ENCODE measurements at places on chromosomes 3 and 15.

- no peak for DNase-seq
Observed at GRCh38 chr3:133945381-133946095, 49.9 kb upstream of the RAB6B start.

- no peak for DNase-seq
Observed at GRCh38 chr3:4584456-4585249, 91.5 kb downstream of the ITPR1 start.

GRCh38 chr15:26087395-26087794 lies 224.3 kb upstream of the ATP10A start:
- DNase-seq = no peak

DNA sequence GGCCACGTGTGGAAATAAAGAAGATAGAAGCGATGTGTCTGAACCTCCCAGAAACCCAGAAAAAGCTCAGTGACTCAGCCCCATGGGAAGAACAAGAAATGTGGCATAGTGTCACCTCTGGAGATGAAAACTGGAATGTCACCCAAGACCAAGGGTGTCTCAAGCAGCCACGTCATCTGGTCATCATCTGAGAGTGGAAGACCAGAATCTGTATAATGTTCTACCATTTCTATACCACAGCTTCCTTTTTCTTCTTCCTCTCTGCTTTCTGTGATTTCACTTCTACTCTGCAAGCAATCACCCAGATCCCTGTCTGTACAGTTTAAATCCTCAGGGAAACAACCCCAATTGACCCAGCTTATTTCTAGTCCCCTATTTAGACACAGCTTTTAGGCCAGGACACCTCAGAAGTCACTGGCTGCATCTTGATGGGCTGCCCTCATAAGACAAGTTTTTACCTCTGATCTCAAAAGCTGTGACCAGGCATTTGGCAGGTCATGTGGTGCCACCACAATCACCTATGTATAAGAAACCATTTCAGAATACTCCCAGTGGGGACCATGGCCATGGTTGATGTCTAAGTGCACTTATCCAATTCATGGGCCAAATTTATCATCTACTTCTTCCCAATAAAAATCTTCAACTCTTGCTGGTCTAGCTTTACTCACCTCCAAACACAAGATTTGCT lies 278.5 kb upstream of the UMPS start:
- DNase-seq = no peak

GRCh38 chr3:127734181-127734720 lies 61.5 kb downstream of the ABTB1 start:
- DNase-seq = no peak

- no peak for DNase-seq
Observed at GRCh38 chr3:31423482-31423881, 109.2 kb upstream of the STT3B start.

DNA sequence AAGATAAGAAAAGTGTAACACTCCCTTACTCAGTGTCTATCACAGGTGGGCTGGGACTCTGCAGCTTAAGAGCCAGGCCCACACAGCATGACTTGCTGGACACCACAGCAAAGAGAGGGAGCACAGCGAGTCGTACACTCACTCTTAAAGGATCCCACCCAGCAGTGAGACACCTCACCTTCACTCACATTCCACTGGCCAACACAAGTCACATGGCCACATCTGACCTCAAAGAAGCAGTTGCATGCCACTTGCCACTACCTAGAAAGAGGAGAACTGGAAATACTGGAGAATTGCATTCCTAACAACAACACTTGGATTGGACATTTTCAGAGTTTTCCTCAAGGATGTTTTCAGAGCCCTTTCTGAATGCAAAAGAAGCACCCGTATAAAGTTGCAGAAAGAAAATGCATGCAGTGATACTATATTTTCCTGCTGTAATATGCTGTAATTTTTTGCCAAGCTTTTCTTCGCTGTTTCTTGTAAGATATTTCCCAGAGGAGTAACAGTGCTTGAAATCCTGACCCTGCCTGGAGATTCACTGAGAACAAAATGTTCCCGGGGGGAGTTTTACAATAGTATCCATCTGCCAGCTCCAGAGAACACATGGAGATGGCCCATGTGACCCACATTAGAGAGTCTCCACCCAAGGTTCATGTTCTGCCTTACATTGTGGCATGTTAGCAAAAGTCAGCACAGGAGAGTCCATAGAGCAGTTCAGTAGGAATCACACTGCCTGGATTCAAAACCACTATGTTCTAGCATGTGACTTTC lies 42.2 kb downstream of the TRIM42 start:
- no peak for DNase-seq

GRCh38 chr3:39752019-39752637 lies 57.3 kb upstream of the MYRIP start:
- no peak for DNase-seq

- no peak for DNase-seq
Observed at GRCh38 chr3:134985864-134986715, 191.0 kb downstream of the EPHB1 start.

- DNase-seq = no peak
Observed at GRCh38 chr3:69458803-69459365, 73.0 kb upstream of the FRMD4B start.

GRCh38 chr3:4006288-4006687 lies 207.1 kb downstream of the LRRN1 start:
- no peak for DNase-seq

- no peak for DNase-seq
Observed at GRCh38 chr3:77456906-77457305, 417.0 kb downstream of the ROBO2 start.

- DNase-seq = no peak
Observed at GRCh38 chr3:162892921-162893793, 1396.5 kb downstream of the OTOL1 start.

- no peak for DNase-seq
Observed at GRCh38 chr3:137987723-137988122, 22.2 kb upstream of the CLDN18 start.

GRCh38 chr3:195715134-195715533 lies 5.6 kb upstream of the MUC20 start:
- no peak for DNase-seq

GRCh38 chr15:92527197-92527596 lies 128.4 kb downstream of the FAM174B start:
- DNase-seq = no peak

- DNase-seq = no peak
Observed at GRCh38 chr3:108388136-108389132, 92.1 kb downstream of the HHLA2 start.

DNA sequence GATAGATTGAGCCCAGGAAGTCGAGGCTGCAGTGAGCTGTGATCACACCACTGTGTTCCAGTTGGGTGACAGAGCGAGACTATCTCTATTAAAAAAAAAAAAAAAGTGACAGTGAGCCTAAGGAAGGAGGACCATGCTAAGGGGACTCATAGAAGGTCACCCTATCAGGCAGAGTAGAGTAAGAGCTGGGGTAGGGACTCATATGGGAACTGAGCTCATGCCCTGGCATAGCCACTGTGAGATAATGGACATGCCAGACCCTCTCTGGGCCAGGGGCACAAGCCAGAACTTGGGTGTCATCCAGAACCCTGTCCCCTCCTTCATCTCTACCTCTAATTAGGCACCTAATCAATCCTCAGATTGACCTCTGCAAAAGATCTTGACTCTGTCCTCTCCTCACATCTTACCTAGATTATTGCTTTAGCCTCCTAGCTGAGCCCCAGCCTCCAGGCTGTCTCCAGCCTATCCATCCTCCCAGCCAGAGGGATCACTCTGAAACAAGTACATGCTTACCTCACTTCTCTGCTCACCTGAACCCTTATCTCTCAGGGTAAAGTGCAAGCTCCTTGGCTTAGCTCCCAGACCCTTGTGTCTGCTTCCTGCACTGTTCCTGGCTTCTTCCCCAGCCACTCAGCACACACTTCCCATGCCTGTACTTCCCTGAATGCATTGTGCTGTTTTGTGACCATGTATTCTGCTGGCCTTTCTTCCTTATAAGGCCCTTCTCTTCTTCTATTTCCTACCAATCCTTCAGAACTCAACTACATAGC lies 76.4 kb downstream of the DAPK2 start:
- DNase-seq = no peak

- no peak for DNase-seq
Observed at GRCh38 chr3:11118181-11118682, 36.1 kb upstream of the HRH1 start.

GRCh38 chr15:77475898-77476297 lies 55.2 kb downstream of the HMG20A start:
- DNase-seq = no peak

- no peak for DNase-seq
Observed at GRCh38 chr3:184377374-184377773, 633 bp downstream of the THPO start.

- no peak for DNase-seq
Observed at GRCh38 chr15:77998592-77998991, 78.9 kb downstream of the TBC1D2B start.

GRCh38 chr3:127492426-127492825 lies 98.1 kb downstream of the TPRA1 start:
- DNase-seq = no peak

- DNase-seq = no peak
Observed at GRCh38 chr3:47731061-47731460, 50.6 kb downstream of the SMARCC1 start.

- DNase-seq = no peak
Observed at GRCh38 chr15:78104119-78104479, 11.7 kb downstream of the SH2D7 start.

- no peak for DNase-seq
Observed at GRCh38 chr3:107904536-107905066, 186.2 kb downstream of the CD47 start.

DNA sequence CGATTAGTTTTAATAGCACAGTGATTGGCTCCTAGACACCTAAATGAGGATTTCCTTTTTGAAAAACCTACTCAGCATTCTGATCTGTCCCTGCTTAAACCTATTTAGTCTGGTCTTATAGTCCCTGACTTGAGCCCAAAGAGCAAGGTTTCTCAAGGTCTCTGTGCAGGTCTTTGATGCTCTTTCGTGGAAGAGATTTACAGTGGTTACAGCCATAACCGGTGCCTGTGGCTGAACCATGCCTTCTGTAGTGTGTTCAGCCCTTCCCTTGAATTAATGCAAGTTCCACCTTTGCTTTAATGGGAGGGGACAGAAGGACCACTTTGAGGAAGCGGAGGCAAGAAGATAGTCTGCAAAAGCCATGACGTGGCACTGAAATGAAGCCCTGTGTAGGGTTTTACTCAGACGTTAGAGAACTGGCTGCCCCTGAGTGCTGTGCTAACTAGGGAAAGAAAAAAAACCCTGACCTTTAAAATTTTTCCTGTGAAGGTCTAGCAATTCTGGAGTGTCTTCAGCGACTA lies 43.0 kb downstream of the ZBTB38 start:
- DNase-seq = no peak

- no peak for DNase-seq
Observed at GRCh38 chr3:15977090-15977489, 179.3 kb upstream of the ANKRD28 start.

Measured in activated CD4-positive, alpha-beta T cell treated with anti-CD3 and anti-CD28 coated beads for 24 hours (primary cell).